ENCODE measurements at places on chromosomes 6 and 20. TPM values are rescaled to one million over a fixed set of nuclear protein-coding genes. Genes with fewer than 3 reads are reported as not detected.

The ZNF341 gene
- 2.1 TPM for total RNA-seq

The CYP39A1 gene
- 2.0 TPM for total RNA-seq

The MEP1A gene
- not detected for total RNA-seq

The NKAIN2 gene
- 1.4 TPM for total RNA-seq

The DYNLT2 gene
- 1.2 TPM for total RNA-seq

The VGLL2 gene
- total RNA-seq: not detected

The TSPO2 gene
- total RNA-seq: not detected

The HLA-A gene
- total RNA-seq: 468 TPM

- no peaks in the 10 kb centered on the region for H3K27me3 ChIP-seq
- H3K36me3 ChIP-seq: peaks cover 42% of the 10 kb centered on the region
- H3K4me3 ChIP-seq: no peak overlapping the region
- H3K4me1 ChIP-seq: peaks cover 5% of the 10 kb centered on the region
- H3K27ac ChIP-seq: peak overlapping the region; percentile 92
These were observed 26.8 kb downstream of the JAG1 start for GRCh38 chr20:10646886-10647420.

GRCh38 chr6:84197708-84198107 is 29.7 kb downstream of the CEP162 start:
- no peak overlapping the region for H3K4me3 ChIP-seq
- no peak overlapping the region for H3K27ac ChIP-seq
- DNase-seq: no peak
- no peaks in the 10 kb centered on the region for H3K27me3 ChIP-seq

GRCh38 chr20:46572153-46572552 is 21.7 kb upstream of the OCSTAMP start:
- H3K36me3 ChIP-seq: no peaks in the 10 kb centered on the region
- H3K27me3 ChIP-seq: no peaks in the 10 kb centered on the region
- no peak for DNase-seq
- no peak overlapping the region for H3K4me3 ChIP-seq

DNA sequence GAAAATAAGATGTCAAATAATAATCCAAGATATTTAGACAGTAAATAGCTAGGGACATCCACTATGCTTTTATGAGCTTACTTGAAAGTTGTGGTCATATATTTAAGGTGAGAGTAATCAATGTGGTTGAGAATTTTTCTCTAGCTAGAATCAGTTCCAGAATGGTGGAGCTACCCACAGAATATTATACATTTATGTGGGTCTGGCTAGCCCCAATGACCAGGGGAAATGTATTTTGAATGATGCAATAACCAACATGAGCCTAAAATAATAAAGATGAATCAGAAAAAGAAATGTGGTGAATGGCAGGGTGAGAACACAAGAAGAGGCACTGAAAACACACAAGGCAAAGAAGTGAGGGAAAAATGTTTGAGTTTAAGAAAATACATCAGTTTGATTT is 325.7 kb downstream of the TBC1D32 start:
- no peak for DNase-seq
- H3K27ac ChIP-seq: no peak overlapping the region
- no peaks in the 10 kb centered on the region for H3K27me3 ChIP-seq
- H3K4me3 ChIP-seq: no peak overlapping the region
- no peaks in the 10 kb centered on the region for H3K4me1 ChIP-seq
- H3K36me3 ChIP-seq: no peaks in the 10 kb centered on the region

GRCh38 chr6:44267252-44267651 is 1.9 kb upstream of the NFKBIE start:
- H3K4me1 ChIP-seq: peaks cover 4% of the 10 kb centered on the region
- no peak overlapping the region for H3K27ac ChIP-seq
- H3K4me3 ChIP-seq: no peak overlapping the region
- no peaks in the 10 kb centered on the region for H3K36me3 ChIP-seq
- peak; percentile 50 for DNase-seq

DNA sequence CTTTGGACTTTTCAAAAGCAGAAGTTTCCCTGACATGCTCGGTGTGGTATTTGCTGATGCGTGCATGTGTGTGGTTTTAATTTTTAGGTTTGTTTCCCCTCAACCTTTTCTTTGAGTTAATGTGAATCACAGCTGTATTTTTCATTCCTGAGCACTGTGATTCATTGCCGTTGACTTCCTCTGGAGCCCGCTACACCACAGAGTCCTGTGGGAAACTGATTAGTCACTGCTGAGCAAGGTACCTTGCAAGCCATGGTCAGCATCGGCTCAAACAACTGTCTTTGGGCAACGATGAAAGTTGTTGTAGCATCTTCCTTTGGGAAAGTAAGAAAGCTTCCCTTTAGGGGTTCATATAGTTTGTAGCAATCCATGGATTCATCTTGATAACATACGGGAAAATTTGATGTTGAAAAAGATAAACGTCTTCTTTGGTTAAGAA is 57.5 kb downstream of the RIN2 start:
- H3K27me3 ChIP-seq: no peaks in the 10 kb centered on the region
- no peaks in the 10 kb centered on the region for H3K4me1 ChIP-seq
- H3K36me3 ChIP-seq: no peaks in the 10 kb centered on the region
- H3K4me3 ChIP-seq: no peak overlapping the region
- H3K27ac ChIP-seq: no peak overlapping the region
- no peak for DNase-seq

- H3K27ac ChIP-seq: no peak overlapping the region
- H3K27me3 ChIP-seq: no peaks in the 10 kb centered on the region
- no peak overlapping the region for H3K4me3 ChIP-seq
These were observed 18.1 kb upstream of the FERMT1 start for GRCh38 chr20:6140947-6141346.

GRCh38 chr6:71349395-71349794 is 60.8 kb downstream of the OGFRL1 start:
- peaks cover 3% of the 10 kb centered on the region for H3K36me3 ChIP-seq
- DNase-seq: no peak
- H3K27me3 ChIP-seq: no peaks in the 10 kb centered on the region

DNA sequence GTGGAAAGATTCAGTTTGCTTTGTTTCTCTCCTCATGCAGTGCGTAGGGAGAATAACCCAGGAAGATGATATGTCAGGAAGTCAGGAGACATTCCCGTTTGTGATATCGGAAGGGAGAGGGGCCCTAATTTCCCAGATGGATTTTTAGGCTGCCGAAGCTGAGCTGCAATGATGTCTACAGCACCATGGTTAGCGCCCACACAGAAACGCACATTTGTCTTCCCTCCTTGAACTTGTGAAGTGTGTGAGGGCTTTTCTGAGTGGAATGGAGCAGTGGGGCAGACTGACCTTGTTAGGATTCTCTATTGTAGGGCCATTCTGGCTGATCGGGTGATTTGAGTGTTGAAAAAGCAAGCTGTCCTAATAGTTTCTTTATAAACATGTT is 191.3 kb upstream of the ARG1 start:
- H3K4me3 ChIP-seq: no peak overlapping the region
- no peaks in the 10 kb centered on the region for H3K4me1 ChIP-seq
- no peak overlapping the region for H3K27ac ChIP-seq
- DNase-seq: no peak
- H3K27me3 ChIP-seq: no peaks in the 10 kb centered on the region
- no peaks in the 10 kb centered on the region for H3K36me3 ChIP-seq

- no peak for DNase-seq
- H3K4me1 ChIP-seq: peaks cover 7% of the 10 kb centered on the region
- H3K36me3 ChIP-seq: peaks cover 1% of the 10 kb centered on the region
- no peak overlapping the region for H3K4me3 ChIP-seq
- H3K27me3 ChIP-seq: no peaks in the 10 kb centered on the region
These were observed 64.2 kb upstream of the LTV1 start for GRCh38 chr6:143778926-143779325.

- H3K36me3 ChIP-seq: no peaks in the 10 kb centered on the region
- H3K27ac ChIP-seq: no peak overlapping the region
- H3K27me3 ChIP-seq: no peaks in the 10 kb centered on the region
- peaks cover 5% of the 10 kb centered on the region for H3K4me1 ChIP-seq
These were observed 15.4 kb upstream of the ERVFRD-1 start for GRCh38 chr6:11126876-11127275.

DNA sequence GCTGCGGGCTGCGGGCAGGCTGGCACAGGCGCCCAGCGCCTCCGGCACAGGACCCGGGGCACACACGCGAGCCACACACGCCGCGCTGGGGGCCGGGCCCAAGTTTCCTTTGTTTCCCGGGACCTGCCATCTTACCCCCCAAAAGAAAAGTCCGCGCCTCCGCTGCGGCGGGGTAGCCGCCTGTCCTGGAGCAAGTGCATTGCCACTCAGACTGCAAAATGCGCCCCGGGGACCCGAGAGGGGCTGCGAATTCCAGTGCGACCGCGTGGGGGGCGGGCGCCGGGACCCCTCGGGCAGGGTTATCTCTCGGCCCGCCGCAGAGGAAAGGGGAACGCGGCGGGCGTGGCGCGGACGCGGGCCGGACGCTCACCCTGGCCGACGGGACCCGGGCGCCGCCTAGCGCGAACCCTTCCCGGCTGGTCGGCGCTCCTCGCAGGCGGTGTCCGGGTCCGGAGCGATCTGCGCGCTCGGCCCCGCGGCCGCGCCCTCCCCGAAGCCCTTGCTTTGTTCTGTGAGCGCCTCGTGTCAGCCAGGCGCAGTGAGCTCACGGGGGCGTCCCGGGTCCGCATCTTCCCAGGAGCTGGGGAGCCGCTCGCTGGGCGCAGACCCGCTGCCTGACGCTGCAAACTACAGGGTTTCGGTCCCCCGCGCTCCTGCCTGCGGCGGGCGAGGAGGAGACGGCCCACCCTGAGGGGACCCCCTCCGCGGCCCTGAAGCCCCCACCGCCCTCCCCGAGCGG is 639 bp upstream of the CD24 start:
- no peaks in the 10 kb centered on the region for H3K36me3 ChIP-seq
- peak overlapping the region; percentile 77 for H3K4me3 ChIP-seq
- H3K4me1 ChIP-seq: no peaks in the 10 kb centered on the region
- H3K27ac ChIP-seq: no peak overlapping the region
- H3K27me3 ChIP-seq: peaks cover 1% of the 10 kb centered on the region

DNA sequence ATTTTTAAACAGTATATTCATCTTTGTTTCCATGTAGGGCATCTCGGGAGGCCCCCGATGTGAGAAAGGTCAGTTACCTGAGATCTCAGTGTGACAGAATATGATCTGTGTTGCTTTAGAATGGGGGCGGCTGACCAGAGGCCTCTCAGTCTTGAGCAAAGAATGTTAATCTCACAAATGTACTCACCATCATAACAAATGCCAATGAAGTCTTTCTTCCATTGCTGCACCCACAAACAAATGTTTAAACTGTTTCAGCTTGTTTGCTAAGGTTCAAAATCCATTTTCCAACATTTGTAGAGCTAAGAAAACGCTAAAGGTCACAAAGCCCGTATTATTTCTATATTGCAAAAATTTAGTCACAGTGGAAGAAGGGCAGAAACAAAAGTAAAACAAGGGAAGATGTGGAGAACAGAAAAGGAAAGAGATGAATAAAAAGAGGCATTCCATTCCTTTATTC is 31.8 kb downstream of the ELOVL2 start:
- H3K27me3 ChIP-seq: peaks cover 1% of the 10 kb centered on the region
- no peaks in the 10 kb centered on the region for H3K4me1 ChIP-seq
- no peaks in the 10 kb centered on the region for H3K36me3 ChIP-seq
- no peak for DNase-seq
- H3K27ac ChIP-seq: no peak overlapping the region

- no peaks in the 10 kb centered on the region for H3K27me3 ChIP-seq
- no peak for DNase-seq
- no peaks in the 10 kb centered on the region for H3K36me3 ChIP-seq
- no peak overlapping the region for H3K27ac ChIP-seq
- no peak overlapping the region for H3K4me3 ChIP-seq
These were observed 291.8 kb downstream of the BMP7 start for GRCh38 chr20:56974499-56975250.

DNA sequence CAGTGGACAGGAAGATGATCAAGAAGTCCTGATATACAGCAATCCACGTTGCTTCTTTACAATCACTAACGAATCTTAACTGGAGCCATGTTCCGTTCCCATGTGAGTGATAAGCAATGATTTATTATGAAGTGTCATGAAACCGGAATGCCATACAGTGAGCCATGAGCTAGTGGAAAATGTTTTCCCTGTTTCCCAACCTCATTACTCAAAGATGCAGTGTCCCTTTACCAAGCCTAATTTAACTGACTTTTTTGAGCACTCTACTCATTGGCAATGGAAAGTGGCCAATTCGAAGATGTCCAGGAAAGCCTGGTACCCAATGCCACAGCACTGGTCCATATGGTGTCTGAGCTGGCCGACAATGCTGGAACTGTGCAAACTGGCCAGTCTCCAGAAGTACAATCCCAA is 148.3 kb downstream of the ZNF217 start:
- H3K27me3 ChIP-seq: peaks cover 3% of the 10 kb centered on the region
- no peak overlapping the region for H3K4me3 ChIP-seq
- no peaks in the 10 kb centered on the region for H3K4me1 ChIP-seq
- no peak overlapping the region for H3K27ac ChIP-seq

DNA sequence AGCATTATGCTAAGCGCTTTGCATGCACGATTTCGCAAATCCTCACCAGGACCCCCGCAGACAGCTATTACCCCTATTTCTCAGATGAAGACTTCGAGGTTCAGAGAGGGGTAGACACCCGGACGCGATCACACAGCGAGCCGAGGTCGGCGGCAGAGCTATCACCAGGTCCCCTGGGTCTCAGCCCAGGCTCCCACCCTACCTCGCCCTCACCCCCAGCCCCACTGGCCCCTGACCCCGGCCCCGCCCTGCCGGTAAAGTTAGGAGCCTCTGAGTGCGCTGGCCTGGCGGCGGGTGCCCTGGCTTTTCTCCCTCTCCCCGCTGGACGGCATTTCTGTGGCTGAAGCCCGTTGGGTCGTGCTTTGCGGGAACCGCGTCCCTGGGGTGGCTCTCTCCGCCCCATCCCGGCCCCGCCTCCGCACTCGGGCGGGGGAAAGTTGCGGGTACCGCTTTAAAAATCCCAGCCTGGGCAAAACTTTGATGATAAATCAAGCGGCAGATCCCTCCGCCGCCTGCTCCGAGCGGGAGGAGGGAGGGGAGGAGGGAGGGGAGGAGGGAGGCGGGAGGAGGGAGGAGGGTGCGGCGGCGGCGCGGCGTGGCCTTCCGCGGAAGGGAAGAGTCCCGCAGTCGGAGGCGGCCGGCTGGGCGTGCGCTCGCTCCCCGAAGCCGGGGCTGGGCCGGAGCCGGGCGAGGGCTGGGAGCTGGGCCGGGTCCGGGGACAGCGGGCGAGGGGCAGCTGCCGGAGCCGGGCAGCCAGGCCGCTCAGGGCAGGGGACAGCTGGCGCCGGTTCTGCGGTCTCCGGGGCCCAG is at the start of gene VSTM2L:
Gene VSTM2L (plus strand): TSS at position 624 of the 810 bp plus-strand sequence. CDS start 224 bp downstream, outside the sequence.
- no peak within 1 kb of the TSS for H3K27ac ChIP-seq
- DNase-seq: no peak
- H3K27me3 ChIP-seq: no peaks in the 10 kb centered on the region
- H3K36me3 ChIP-seq: no peaks in the 10 kb centered on the region

- peak; percentile 86 for DNase-seq
- H3K4me3 ChIP-seq: peak overlapping the region; percentile 14
- no peak overlapping the region for H3K27ac ChIP-seq
- H3K27me3 ChIP-seq: no peaks in the 10 kb centered on the region
These were observed 99.4 kb downstream of the ASXL1 start for GRCh38 chr20:32457479-32457986.

Data from aorta (tissue), 5 donors.